ENCODE measurements at places on chromosomes 12 and 14. TPM values are rescaled to one million over a fixed set of nuclear protein-coding genes. Genes with fewer than 3 reads are reported as not detected.

- no peaks in the 10 kb centered on the region for H3K36me3 ChIP-seq
- no peaks in the 10 kb centered on the region for H3K27me3 ChIP-seq
- peaks cover 9% of the 10 kb centered on the region for H3K4me1 ChIP-seq
- H3K4me3 ChIP-seq, result peak within 1 kb of the TSS; percentile 90
Observed at GRCh38 chr14:67819563-67820421, at the start of gene RAD51B. RAD51B (plus strand) TSS chr14:67819779.

DNA sequence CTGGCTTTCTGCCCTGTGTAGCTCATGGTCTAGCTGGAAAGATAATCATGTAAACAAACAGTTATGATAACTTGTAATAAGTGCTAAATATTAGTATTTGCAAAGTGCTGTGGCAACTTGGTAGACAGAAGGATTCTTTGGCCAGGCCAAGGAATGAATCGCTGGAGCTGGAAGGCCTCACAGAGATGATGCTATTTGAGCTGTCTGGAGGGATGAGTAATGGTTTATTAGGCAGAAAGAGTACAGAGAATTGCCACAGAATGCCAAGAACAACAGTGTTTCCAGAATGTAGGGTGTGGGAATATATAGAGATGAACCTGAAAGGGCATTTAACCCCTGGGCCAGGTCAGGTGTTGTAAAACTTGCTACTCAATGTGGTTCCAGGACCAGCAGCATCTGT lies 27.6 kb downstream of the OTX2 start:
- peaks cover 2% of the 10 kb centered on the region for H3K27me3 ChIP-seq
- DNase-seq, result no peak
- H3K36me3 ChIP-seq, result no peaks in the 10 kb centered on the region
- no peak overlapping the region for H3K4me3 ChIP-seq
- no peaks in the 10 kb centered on the region for H3K4me1 ChIP-seq

GRCh38 chr12:51246254-51246853 lies 7.7 kb downstream of the DAZAP2 start:
- DNase-seq, result no peak
- H3K4me1 ChIP-seq, result peaks cover 20% of the 10 kb centered on the region
- no peaks in the 10 kb centered on the region for H3K36me3 ChIP-seq

Gene CCDC184
- total RNA-seq, result 12.8 TPM

Gene SELPLG
- 16.6 TPM for total RNA-seq

DNA sequence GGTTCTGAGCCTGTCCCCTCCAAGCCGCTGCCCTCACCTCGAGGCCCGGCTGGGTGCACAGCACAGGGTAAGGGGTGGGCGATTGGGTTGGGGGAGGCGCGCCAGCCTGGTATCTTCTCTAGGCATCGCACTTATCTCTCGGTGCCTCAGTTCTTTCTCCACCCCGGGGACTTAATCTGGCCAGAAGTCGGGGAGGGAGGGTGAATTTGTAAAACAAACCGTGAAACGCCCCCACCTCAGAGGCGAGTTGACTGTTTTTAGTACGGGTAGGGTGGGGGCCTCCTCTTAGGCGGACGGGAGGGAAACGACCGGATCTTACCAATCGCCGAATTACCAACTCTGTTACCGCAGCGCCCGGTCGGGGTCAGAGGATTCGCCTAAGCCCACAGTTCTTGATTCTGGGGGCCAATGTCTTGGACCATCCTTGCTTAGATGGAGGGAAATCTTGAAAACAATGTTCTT lies 1.4 kb upstream of the TBX3 start:
- H3K4me1 ChIP-seq, result peaks cover 5% of the 10 kb centered on the region
- peak; percentile 64 for DNase-seq
- H3K4me3 ChIP-seq, result no peak overlapping the region
- no peaks in the 10 kb centered on the region for H3K27me3 ChIP-seq
- peaks cover 13% of the 10 kb centered on the region for H3K36me3 ChIP-seq

Measured in adrenal gland (tissue), 19 donors.